Articular chondrocyte of knee joint (primary cell): ENCODE measurements at places on chromosomes 2 and 18. TPM values are rescaled to one million over a fixed set of nuclear protein-coding genes. Genes with fewer than 3 reads are reported as not detected.

Gene PKDCC
- 12.3 and 15.6 TPM in 2 replicates for total RNA-seq

Gene ZC3H15
- total RNA-seq = 62.2 and 77.6 TPM in 2 replicates

Gene YWHAQ
- 371 and 392 TPM in 2 replicates for total RNA-seq

Gene RPL37A
- 883 and 1,036 TPM in 2 replicates for total RNA-seq

Gene ACMSD
- total RNA-seq = not detected in 2 replicates

Gene SP5
- total RNA-seq = not detected in 2 replicates

Gene ID2
- 199 and 293 TPM in 2 replicates for total RNA-seq

Gene CNDP1
- 0.11 and 0.26 TPM in 2 replicates for total RNA-seq

Gene ARHGAP15
- total RNA-seq = not detected in 2 replicates

Gene TEKT4
- 0.11 TPM in 1 of 2 replicates, not detected in the other for total RNA-seq
